ENCODE measurements at places on chromosomes 1 and 21.

GRCh38 chr1:112061901-112062320, 72.4 kb upstream of the KCND3 start:
- DNase-seq = no peak

DNA sequence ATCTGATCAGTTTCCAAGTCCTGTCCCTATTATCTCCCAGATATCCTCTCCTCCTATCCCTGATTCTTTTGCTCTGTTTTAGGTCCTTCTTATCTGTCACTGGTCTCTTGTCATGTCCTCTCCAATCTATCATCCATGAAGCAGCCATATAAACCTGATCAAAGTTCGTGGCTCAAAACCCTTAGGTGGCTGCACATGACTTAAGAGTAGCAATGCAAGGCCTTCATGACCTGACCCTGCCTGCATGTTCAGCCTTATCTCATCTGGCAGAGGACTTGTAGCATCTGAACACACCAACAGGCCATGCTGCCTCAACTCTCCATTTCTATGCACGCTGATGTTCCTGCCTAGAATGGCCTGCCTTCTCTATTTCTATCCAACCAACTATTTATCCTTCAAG, 65.2 kb downstream of the NOS1AP start:
- DNase-seq = no peak

GRCh38 chr1:87495147-87495546, 166.5 kb downstream of the LMO4 start:
- DNase-seq = no peak

DNA sequence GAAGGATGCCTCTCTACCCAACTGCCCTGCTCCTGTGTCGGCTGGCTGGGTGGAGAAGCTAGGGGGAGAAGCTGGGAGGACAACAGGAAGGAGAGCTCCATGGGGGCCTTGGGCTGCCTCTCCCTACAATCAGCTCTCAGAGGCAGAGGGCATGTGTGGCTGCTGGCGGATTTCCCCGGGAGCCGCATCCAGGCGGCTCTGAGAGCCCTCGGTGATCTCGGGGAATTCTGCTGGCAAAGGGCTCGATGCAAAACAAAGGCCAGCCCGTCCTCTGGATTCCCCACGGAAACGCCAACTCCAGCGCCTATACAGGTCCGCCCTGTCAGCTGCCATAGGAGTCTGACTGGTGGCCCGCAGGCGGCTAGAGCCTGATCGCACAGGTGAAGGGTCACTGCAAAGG, 26.4 kb upstream of the EVA1B start:
- DNase-seq = no peak

DNA sequence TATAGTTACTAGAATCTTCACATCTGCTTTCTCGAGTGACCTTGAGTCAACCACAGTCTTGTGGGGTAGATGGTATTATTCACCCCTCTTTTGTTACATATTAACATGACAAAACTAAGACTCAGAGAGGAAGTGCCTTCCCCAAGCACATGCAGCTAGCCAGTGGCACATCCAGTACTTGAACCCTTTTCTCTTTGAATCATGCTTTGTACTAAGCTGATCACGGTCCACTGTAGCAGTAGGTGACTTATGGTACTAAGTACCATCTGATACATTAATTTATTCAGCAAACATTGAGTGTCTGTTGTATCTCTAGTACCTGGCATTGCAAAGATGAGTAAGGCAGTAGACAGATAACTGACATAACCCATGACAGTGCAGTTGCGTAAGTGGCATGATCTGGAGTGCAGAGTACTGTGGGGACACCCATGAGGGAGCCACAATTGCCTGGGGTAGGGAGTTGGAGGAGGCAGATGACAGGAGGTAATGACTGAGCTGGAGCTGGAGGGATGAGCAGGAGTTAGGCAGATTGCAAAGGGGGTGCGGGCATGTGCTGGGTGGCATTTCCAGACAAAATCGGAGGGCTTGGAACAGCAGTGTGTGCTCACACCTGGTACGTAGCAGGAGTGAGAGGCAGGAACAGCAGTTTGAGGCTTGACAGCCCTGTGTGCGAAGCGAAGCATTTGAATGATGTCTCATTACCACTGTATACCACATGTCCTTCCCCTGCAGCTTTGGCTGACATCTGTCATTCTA, 29.8 kb downstream of the UCK2 start:
- DNase-seq = no peak

DNA sequence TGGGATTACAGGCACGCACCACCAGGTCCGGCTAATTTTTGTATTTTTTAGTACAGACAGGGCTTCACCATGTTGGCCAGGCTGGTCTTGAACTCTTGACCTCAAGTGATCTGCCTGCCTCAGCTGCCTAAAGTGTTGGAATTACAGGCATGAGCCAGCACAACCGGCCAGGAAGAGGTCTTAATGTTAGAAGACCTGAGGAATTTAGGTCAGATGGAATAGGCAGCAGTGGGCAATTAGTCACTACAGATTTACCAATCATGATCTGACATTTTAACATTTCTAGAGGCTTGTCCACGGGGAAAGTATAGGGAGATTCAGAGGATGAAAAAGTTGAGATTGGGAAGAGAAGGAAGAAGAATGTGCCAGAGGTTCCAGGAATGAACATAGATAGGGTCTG, 8.9 kb upstream of the APP start:
- DNase-seq = no peak

- DNase-seq = no peak
Observed at GRCh38 chr1:1630191-1630964, 1.6 kb upstream of the MMP23B start.

- no peak for DNase-seq
Observed at GRCh38 chr1:171185091-171185490, at the start of gene FMO2. Gene FMO2, plus strand, starts transcription at chr1:171185300. Its CDS starts 414 bp downstream, at chr1:171185714.

- DNase-seq = no peak
Observed at GRCh38 chr1:20483833-20484518, 2.0 kb downstream of the CAMK2N1 start.

DNA sequence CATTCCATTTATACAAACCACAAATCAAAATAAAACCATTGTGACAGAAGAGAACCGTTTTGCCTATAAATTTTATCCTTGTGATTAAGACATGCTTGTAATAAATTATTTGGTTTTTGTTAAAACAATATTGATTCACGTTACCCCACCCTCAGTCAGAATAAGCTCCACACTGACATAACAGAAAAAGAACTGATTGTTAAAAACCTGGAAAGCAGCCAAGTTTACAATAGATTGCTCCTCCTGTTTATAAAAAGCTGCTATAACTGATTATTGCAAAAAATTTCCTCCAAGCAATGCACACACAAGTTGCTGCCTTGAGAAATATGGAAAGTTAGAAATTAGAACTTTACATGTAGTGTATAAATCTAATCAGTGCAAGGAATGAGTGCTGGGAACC, 263.5 kb downstream of the SETD4 start:
- DNase-seq = no peak

GRCh38 chr1:190436615-190437014, 41.0 kb downstream of the BRINP3 start:
- no peak for DNase-seq

DNA sequence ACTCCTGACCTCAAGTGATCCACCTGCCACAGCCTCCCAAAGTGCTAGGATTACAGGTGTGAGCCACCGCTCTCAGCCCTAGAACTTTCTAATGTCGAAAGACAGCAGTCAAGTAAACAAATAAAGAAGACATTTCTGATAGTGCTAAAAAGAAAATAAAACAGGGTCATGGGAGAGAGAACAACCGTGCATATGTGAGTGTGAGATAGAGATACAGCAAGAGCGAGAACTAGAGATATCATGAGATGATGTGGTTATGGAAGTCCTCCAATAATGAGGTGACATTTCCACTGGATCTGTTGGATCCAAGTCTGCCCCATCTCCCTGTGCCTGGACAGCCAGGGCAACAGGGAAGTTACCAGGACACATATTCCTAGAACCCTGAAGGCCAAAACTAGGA, 4.6 kb upstream of the TENT5B start:
- no peak for DNase-seq

DNA sequence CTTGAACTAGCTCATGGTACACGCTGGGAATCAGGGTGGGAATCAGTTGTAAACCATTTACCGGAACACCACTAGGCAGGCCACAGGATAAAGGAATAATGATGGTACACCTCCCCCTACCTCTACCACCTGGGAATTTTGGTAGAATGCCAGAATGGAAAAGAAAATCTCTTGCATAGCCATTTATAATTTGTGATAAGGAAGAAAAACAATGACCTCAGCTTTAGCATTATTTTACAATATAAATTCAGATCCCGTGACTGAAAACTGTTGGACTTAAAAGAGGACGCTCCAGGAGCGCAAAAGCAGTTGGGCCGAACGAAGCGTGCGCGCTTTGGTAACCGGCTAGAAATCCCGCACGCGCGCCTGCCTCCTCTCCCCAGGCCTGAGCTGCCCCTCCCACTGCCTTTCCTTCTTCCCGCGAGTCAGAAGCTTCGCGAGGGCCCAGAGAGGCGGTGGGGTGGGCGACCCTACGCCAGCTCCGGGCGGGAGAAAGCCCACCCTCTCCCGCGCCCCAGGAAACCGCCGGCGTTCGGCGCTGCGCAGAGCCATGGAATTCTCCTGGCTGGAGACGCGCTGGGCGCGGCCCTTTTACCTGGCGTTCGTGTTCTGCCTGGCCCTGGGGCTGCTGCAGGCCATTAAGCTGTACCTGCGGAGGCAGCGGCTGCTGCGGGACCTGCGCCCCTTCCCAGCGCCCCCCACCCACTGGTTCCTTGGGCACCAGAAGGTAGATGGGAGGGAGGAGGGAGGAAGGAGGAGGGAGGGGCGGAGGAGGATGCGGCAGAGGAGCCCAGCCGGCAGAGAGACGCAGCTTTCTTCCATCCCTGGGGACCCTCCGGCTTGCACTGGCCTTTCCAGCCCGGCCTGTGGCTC, at the start of gene CYP4X1:
Gene CYP4X1, plus strand, starts transcription at position 402 of the 873 bp plus-strand sequence. Its CDS starts 149 bp downstream, at position 551.
- no peak for DNase-seq

- DNase-seq = no peak
Observed at GRCh38 chr21:16870103-16870502, 642.7 kb upstream of the CXADR start.

GRCh38 chr1:103266036-103266435, 157.7 kb upstream of the COL11A1 start:
- DNase-seq = no peak

DNA sequence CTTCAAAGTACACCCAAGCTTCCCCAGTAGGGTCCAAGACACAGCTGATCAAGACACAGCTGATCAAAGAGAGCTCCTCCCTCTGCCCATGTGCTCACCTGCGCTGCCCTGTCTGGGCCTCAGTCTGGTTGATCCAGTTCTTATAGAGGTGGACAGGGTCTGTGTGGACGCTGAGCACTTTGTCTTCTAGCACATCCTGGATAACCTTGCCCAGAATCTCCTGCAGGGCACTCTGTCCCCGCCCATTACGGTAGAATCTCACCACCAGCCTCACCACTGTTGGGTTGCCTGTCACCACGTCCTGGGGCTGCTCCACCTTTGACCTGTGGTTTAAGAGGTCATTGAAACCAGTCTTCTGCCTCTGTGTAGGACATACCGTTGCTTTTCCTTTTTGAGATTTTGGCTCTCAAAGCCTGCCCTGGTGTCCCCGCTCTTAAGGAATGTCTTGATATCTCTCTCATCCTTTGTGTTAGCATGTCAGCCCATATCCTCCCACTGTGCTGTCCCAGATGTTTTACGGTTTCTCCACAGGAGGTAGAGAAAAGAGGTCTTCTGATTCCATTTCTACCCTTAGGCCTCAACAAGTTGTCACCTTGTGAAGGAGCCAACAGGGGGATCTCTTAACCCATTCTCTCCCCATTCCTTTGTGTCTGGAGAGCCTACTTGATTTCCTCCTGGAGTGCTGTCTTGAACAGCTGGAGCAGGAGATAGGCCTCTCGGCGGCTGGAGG, 33.5 kb downstream of the IQGAP3 start:
- DNase-seq = no peak

DNA sequence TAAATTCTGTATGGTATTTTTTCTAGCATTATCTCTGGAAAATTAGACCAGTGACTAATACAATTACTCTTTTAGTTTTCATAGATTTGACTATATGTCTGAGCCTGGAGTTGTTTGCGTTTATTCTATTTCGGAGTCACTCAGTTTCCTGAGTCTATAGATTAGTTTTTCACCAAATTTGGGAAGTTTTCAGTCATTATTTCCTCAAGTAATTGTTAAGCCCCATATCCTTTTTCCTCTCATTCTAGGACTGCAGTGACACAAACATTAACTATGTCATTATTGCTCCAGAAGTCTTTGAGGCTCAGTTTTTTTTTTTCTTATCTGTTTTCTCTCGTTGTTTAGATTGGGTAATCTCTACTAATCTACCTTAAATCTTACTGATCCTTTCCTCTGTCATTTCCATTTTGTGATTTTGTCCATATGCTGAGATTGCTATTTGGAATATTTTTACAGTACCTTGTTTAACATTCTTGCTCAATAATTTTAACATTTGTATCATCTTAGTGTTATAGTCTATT, 886.2 kb downstream of the LTN1 start:
- no peak for DNase-seq

GRCh38 chr1:91428182-91428798, 23.7 kb upstream of the HFM1 start:
- no peak for DNase-seq

GRCh38 chr1:174258148-174258550, 98.8 kb downstream of the RABGAP1L start:
- no peak for DNase-seq

DNA sequence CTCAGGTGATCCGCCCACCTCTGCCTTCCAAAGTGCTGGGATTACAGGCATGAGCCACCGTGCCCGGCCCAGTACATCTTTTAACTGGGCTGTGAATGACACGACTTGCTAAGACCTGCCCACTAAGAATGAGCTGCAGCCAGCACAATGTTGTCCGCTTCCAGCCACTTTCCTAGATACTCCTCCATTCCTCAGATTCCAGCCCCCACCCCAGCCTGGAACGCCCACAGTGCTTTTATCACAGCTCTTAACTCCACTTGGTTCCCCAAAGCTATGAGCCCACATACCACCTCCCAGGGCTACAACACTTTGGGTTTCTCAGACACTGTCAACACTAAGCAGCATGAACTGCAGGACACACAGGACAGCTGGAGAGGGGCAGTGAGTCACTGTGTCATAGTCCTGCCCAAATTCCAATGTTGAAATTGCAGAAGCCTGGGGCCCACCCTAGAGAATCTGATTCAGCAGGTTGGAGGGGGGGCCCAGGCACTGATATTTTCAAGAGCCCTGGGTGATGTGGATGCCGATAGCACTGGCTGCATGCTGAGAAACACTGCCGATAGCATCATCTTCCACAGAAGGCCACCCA, 58.0 kb downstream of the ACBD3 start:
- DNase-seq = no peak

- DNase-seq = no peak
Observed at GRCh38 chr1:39988618-39989343, 33.8 kb downstream of the MFSD2A start.

- no peak for DNase-seq
Observed at GRCh38 chr1:165539306-165539705, 4.5 kb upstream of the LRRC52 start.

DNA sequence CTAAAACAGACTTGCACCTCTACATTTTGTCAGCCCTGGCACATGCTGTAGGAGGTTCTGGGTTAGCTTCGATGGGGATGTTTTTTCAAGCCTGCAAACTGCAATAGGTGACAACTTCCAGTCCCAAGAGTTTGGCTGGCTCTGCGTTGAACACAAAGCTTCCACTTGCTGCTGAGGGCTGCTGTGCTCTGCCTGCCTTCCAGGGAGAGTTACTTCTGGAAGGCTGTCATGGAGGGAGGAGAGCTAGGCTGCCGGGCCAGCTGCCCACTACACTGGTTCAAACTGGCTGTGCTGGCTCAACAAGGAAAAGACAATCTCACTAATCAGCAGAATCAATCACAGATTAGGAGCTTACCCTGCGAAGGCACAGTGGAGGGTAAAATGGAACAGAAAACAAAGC, 46.7 kb upstream of the PPP2R5A start:
- DNase-seq = no peak

GRCh38 chr1:21355956-21356355, 65.7 kb upstream of the ECE1 start:
- DNase-seq = no peak

- no peak for DNase-seq
Observed at GRCh38 chr1:154877370-154877974, 7.4 kb upstream of the KCNN3 start.

Data from retinal pigment epithelial cell (primary cell).